Peyer's patch (tissue), 4 donors: ENCODE measurements at places on chromosomes 2 and 18. TPM values are rescaled to one million over a fixed set of nuclear protein-coding genes. Genes with fewer than 3 reads are reported as not detected.
A peak's percentile ranks its signal among the peaks of the same experiment; 100 is the strongest.

The FZD7 gene
- 14.2 TPM for total RNA-seq

The MYO7B gene
- 381 TPM for total RNA-seq

The ALS2 gene
- total RNA-seq: 33.3 TPM

The CMPK2 gene
- total RNA-seq: 12.6 TPM

The DNPEP gene
- 90.8 TPM for total RNA-seq

The SH3BP4 gene
- total RNA-seq: 28.9 TPM

DNA sequence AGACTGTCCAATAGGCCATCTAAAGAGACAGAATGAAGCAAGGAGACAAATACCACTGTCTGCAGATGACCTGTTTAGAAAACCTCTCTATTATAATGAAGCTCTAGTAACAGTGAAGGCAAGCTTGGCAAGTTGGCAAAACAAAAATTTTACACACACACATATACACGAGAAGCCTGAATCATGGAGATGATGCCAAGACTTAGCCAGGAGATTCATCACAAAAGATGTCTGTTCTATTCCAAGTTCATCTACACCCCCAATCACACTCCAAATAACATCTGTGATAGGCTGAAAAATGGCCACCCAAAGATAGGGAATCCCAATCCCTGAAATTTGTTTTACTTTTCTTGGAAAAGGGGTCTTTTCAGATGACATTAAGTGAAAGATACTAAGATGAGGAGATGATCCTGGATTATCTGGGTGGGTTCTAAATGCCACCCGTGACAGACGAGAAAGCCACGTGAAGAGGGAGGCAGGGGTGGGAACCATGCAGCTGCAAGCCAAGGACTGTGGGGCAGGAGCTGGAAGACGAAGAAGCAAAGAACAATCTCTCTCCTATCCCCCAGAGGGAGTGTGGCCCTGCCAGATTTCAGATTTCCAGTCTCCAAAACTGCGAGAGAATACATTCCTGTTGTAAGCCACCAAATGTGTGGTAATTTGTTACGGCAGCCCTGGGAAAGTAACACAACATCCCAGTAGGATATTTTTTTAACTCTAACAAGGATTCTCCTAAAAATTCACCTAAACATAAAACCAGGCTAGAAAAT lies 20.0 kb downstream of the HDLBP start:
- no peaks in the 10 kb centered on the region for H3K27me3 ChIP-seq
- DNase-seq: no peak
- H3K4me3 ChIP-seq: no peak overlapping the region
- H3K4me1 ChIP-seq: no peaks in the 10 kb centered on the region
- H3K27ac ChIP-seq: no peak overlapping the region

DNA sequence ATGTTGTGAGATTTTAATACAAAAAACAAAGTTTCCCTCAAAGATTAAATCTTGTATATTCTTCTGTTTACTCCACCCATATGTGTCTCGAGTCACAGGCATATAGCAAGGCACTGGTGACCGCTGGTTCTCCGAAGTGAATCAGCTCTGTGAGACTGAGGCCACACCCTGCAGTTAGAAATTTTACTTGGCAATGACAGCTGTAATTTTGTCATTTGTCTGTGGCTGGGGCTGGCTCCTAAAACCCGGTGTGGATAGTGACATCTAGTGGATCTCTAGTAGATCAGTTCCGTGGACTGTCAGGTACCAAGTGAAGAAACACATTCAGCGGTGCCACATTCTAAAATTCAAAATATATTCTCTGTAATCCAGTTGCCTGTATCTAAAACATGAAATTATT lies 278.0 kb downstream of the NEDD4L start:
- H3K27ac ChIP-seq: peak overlapping the region; percentile 75
- no peak for DNase-seq
- no peaks in the 10 kb centered on the region for H3K27me3 ChIP-seq
- no peaks in the 10 kb centered on the region for H3K36me3 ChIP-seq
- H3K4me1 ChIP-seq: peaks cover 8% of the 10 kb centered on the region
- H3K4me3 ChIP-seq: no peak overlapping the region

DNA sequence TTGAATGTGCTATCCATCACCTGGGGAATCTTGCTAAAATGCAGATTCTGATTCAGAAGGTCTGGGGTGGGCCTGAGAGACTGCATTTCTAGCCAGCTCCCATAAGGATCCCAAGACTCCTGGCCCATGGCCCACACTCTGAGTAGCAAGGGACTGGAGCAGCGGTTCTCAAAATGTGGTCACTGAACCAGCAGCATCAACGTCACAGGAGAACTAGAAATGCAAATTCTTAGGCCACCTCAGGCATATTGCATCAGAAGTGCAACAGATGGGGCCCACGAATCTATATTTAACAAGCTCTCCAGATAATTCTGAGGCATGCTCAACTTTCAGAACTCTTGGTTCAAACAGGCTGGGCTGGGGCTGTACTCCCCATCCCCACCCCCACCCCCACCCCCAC lies 74.6 kb downstream of the DHRS9 start:
- H3K4me3 ChIP-seq: no peak overlapping the region
- H3K36me3 ChIP-seq: no peaks in the 10 kb centered on the region
- H3K4me1 ChIP-seq: no peaks in the 10 kb centered on the region
- DNase-seq: no peak
- H3K27me3 ChIP-seq: no peaks in the 10 kb centered on the region
- H3K27ac ChIP-seq: no peak overlapping the region

DNA sequence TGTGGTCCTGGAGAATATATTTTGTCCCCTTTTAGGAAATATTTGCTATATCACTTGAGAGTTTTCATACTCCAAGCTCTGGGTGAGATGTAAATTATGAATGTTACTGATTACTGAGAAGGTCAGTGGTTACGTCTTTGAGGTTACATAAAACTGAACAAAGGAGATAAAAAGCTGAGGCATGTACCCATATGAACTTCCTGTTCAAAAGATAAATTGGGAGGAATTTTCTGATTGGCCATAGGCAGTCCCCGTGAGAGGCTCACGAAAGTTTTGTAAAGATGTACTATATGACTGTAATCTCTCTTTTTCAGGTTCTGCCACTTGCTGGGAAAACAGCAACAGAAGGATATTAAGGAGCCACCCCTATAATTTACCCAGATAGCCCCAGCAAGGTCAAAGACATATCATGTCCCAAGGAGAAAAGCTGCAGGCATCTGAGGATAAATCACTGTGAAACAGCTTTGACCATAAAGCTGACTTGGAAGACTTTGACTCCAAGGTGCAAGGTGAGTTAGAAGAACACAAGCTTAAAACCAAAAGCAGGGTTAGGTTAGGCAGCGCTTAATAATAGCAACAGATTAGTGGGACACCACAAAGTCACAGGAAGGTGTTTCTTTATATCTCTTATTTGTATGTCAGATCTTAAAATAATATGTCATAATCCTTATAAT lies 90.4 kb downstream of the OSBPL6 start:
- H3K4me3 ChIP-seq: no peak overlapping the region
- H3K36me3 ChIP-seq: no peaks in the 10 kb centered on the region
- peaks cover 15% of the 10 kb centered on the region for H3K4me1 ChIP-seq
- H3K27ac ChIP-seq: no peak overlapping the region
- DNase-seq: no peak

- H3K4me1 ChIP-seq: no peaks in the 10 kb centered on the region
- no peak overlapping the region for H3K27ac ChIP-seq
- no peak for DNase-seq
- H3K4me3 ChIP-seq: no peak overlapping the region
Observed at GRCh38 chr2:228545041-228545747, 363.7 kb upstream of the SPHKAP start.

- H3K4me1 ChIP-seq: no peaks in the 10 kb centered on the region
- no peak overlapping the region for H3K27ac ChIP-seq
- no peaks in the 10 kb centered on the region for H3K36me3 ChIP-seq
- H3K4me3 ChIP-seq: no peak overlapping the region
- H3K27me3 ChIP-seq: no peaks in the 10 kb centered on the region
- DNase-seq: no peak
Observed at GRCh38 chr18:24023185-24023814, 8.7 kb downstream of the TTC39C start.

DNA sequence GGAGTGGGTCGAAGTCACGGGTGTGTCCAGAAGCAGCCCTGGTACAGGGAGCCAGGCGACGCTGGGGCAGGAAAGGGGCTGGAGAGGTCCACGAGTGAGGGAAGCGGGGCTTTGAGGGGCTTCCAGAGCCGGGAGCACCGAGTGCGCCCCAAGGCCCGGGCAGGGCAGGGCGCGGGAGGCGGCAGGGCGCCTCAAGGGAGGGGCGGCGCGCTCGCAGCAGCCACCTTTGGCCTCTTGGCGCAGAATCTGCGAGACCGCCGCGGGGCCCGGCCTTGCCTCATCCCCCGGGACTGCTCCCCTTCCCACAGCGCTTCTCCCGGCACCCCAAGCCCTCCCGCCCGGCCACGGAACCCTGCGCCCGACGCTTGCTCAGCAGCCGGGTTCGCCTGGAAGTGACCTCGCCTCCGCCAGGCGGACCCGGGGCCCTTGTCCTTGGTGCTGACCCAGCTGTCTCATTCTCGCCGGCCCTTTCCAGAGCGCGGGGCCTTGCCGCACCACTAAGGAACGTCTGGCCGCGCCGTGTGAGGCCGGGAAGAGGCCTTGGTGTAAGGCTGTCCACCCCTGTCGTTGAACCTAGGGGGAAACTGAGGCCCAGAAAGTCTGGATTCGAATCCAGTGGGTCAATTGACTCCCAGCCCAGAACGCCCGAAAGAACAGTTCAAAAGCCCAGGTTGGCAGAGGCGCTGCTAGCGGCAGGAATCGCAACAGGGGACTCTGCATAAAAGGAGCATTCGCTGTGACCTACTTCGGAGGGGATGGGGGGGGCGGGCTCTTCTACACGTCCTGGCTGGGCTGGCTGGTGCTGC lies 584 bp upstream of the DNER start:
- H3K4me1 ChIP-seq: peaks cover 23% of the 10 kb centered on the region
- DNase-seq: peak; percentile 52
- no peaks in the 10 kb centered on the region for H3K36me3 ChIP-seq
- H3K27ac ChIP-seq: no peak overlapping the region
- peak overlapping the region; percentile 48 for H3K4me3 ChIP-seq

- H3K36me3 ChIP-seq: no peaks in the 10 kb centered on the region
- no peaks in the 10 kb centered on the region for H3K4me1 ChIP-seq
- H3K27ac ChIP-seq: no peak overlapping the region
- no peaks in the 10 kb centered on the region for H3K27me3 ChIP-seq
- H3K4me3 ChIP-seq: no peak overlapping the region
- no peak for DNase-seq
Observed at GRCh38 chr2:189933911-189934399, 128.6 kb downstream of the MSTN start.

DNA sequence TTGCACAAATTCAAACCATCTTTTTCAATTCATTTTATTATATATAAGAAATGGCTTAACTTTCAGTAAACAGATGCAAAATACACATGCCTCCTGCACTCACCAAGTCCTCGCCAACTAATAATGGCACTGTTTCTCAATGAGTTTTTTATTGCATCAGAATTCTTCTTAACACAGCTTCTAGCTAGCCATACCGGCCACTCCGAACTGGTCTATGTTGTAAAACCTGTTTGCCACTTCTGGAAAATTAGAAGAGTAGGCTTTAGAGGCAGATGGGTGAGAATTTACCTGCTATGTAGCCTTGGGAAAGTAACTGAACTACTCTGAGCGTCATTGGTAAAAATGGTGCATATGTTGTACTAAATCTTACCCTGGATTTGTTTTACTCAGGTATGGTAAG lies 100.6 kb upstream of the LHCGR start:
- H3K36me3 ChIP-seq: no peaks in the 10 kb centered on the region
- no peak overlapping the region for H3K27ac ChIP-seq
- H3K4me1 ChIP-seq: no peaks in the 10 kb centered on the region
- H3K4me3 ChIP-seq: no peak overlapping the region
- no peaks in the 10 kb centered on the region for H3K27me3 ChIP-seq

GRCh38 chr2:143907801-143908200 lies 612.1 kb downstream of the ZEB2 start:
- DNase-seq: no peak
- no peaks in the 10 kb centered on the region for H3K4me1 ChIP-seq
- no peaks in the 10 kb centered on the region for H3K27me3 ChIP-seq
- no peak overlapping the region for H3K4me3 ChIP-seq

GRCh38 chr18:32922951-32923430 lies 150.2 kb upstream of the KLHL14 start:
- H3K4me1 ChIP-seq: no peaks in the 10 kb centered on the region
- no peaks in the 10 kb centered on the region for H3K36me3 ChIP-seq
- H3K4me3 ChIP-seq: no peak overlapping the region
- H3K27ac ChIP-seq: no peak overlapping the region

GRCh38 chr18:13500869-13501542 lies 225.4 kb downstream of the FAM210A start:
- no peaks in the 10 kb centered on the region for H3K36me3 ChIP-seq
- no peaks in the 10 kb centered on the region for H3K27me3 ChIP-seq
- H3K4me3 ChIP-seq: no peak overlapping the region
- H3K4me1 ChIP-seq: peaks cover 4% of the 10 kb centered on the region

DNA sequence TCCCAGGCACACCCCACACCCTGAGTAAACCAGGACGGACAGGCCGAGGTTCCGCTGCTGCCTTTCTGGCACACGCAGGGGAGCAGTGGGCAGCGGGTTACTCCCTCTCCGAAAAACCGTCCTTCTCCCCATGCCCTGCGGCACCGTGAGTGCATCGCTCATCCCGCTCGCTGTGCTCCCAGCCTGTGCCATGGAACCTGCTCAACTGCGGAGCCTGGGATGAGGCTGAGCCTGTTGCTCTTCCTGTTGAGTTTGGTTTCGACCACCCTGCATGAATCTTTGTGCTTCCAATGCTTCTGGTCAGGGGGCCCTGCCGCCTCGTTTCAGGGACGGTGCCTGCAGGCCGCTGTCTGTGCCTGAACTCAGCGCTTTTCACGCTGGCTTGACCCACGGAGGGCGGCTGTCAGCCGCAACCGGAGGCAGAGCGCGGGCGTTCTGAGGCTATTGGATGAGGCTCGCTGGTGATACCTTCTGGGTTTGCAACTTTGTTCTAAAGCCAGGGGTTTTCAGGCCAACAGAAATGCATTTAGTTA lies 106.7 kb downstream of the MBP start:
- no peak for DNase-seq
- H3K27ac ChIP-seq: no peak overlapping the region
- no peak overlapping the region for H3K4me3 ChIP-seq
- H3K36me3 ChIP-seq: no peaks in the 10 kb centered on the region
- H3K4me1 ChIP-seq: no peaks in the 10 kb centered on the region

DNA sequence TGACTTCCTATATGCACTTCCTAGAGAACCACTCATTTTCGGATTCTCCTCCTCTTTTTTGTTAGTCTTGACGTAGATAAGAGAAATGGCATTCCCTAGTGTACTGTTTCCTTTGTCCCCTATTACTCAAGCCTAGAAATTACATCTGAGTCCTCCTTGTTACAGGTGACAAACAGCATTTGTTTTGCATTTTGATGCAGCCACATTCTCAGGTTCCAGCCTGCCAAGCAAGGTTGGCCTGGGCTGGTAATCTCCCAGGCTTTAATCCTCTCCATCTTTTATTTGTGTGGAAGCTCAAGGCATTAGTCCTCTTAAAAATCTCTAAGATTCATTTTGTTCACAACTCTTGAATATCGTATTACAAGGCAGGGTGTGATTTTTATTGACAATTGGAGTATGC lies 318.0 kb upstream of the NRP2 start:
- no peaks in the 10 kb centered on the region for H3K36me3 ChIP-seq
- no peak overlapping the region for H3K27ac ChIP-seq
- H3K4me3 ChIP-seq: no peak overlapping the region
- DNase-seq: no peak

GRCh38 chr2:219473511-219473910 lies 25.2 kb upstream of the GMPPA start:
- H3K4me3 ChIP-seq: no peak overlapping the region
- H3K27me3 ChIP-seq: no peaks in the 10 kb centered on the region
- no peaks in the 10 kb centered on the region for H3K4me1 ChIP-seq
- no peak overlapping the region for H3K27ac ChIP-seq
- DNase-seq: no peak
- H3K36me3 ChIP-seq: no peaks in the 10 kb centered on the region
